ENCODE measurements at places on chromosomes 5 and 9.

GRCh38 chr9:137161558-137162486 is 8.0 kb downstream of the LRRC26 start:
- no peak for DNase-seq

- DNase-seq = no peak
Observed at GRCh38 chr9:114300153-114300845, 22.6 kb upstream of the ORM1 start.

GRCh38 chr5:92402956-92403702 is 1020.0 kb upstream of the ARRDC3 start:
- DNase-seq = no peak

- DNase-seq = no peak
Observed at GRCh38 chr5:105659396-105659795, 2011.3 kb downstream of the EFNA5 start.

DNA sequence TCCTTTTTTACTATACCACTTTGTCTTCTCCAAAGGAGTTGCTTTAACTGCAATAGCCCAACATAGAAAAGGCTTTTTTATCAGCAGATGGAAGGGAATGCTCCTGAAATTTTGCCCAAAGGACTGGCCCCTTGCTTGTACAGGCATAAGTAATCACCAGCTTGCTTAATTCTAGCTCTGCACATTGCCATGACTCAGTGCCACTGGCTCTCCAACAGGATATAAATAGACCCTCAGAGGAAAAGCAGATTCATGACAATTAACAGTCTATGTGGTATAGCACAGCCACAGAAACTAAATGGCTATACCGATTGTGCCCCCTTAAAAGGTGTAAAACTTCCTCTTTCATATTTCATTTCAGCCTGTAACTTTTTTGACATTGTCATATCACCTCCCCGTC is 227.0 kb downstream of the ZNF608 start:
- no peak for DNase-seq

DNA sequence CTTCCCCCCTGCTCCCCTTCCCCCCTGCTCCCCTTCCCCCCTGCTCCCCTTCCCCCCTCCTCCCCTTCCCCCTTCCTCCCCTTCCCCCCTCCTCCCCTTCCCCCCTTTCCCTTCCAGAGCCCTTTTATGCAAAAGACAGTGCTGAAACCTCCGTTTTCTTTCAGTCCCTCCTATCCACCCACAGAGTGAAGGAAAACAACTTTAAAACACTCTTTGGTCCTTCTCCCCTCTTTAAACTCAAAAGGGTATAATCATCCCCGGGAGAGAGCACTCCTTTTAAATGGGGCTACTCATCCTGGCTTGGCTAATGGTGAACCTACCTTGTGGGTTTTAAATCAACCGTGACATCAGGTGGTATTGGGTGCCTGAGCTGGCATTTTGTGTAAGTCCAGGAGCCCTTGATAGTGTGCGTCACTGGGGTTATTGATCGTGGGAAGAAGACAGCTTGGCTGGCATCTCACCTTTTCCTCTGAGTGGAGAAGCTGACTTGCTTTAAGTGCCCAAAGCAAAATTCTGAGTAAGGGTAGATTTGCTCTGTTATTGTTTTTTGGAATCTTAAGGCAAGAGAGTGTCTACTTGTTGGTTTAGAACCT is 2.7 kb downstream of the LARP1 start:
- no peak for DNase-seq

- no peak for DNase-seq
Observed at GRCh38 chr5:41057231-41057630, 13.9 kb downstream of the MROH2B start.

- no peak for DNase-seq
Observed at GRCh38 chr9:115599898-115600297, 481.9 kb upstream of the TNC start.

DNA sequence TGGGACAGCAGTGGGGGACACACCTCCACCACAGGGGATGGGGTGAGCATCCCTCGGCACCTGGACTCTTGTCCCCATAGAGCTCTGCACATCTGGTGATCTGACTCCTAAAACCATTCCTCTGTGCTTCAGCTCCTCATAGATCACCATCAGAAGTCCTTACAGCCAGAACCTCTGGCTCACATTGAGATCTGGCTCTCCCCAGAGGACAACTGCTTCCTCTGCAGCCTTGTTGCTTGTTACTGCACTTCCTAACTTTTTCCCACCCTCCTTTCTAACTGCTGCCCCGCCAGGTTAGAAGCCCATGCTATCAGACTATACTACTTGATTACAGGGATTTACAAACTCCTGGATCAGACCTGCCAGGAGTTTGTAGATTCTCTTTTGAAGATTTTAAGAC is 64.5 kb downstream of the ARSB start:
- DNase-seq = no peak

- no peak for DNase-seq
Observed at GRCh38 chr5:132651838-132652469, 6.0 kb upstream of the IL13 start.
